Activated naive CD8-positive, alpha-beta T cell treated with anti-CD3 and anti-CD28 coated beads, Interleukin-2, amount 10 ng/mL, durations not matched to agents 7 days and 5 days (primary cell): ENCODE measurements at places on chromosomes 2 and 18. TPM values are rescaled to one million over a fixed set of nuclear protein-coding genes. Genes with fewer than 3 reads are reported as not detected.

The C1GALT1C1L gene
- not detected for total RNA-seq

The GALNT3 gene
- 5.0 TPM for total RNA-seq

The RNASEH1 gene
- 24.9 TPM for total RNA-seq

The ZAP70 gene
- total RNA-seq = 350 TPM

The ADD2 gene
- 25.7 TPM for total RNA-seq

The EN1 gene
- total RNA-seq = not detected
